ENCODE measurements at places on chromosomes 6 and 20.

DNA sequence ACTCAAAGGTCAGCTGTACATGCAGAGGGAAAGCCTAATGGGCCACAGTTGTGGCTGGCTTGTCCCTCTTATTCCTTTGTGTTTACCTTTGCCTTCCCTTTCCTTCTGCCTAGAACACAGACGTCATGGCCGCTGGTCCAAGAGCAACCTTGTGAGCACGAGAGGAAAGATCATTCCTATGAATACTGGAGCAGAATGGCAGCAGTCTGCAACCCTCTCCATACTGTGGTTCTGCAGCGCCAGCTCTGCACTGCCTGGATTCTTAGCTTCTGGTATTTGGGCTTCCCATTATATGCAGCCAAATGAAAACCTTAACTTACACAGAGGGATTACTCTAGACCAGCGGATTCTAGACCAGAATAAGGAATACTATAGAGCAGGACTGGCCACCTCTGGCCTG, 12.4 kb downstream of the TBC1D7 start:
- no peak for DNase-seq

DNA sequence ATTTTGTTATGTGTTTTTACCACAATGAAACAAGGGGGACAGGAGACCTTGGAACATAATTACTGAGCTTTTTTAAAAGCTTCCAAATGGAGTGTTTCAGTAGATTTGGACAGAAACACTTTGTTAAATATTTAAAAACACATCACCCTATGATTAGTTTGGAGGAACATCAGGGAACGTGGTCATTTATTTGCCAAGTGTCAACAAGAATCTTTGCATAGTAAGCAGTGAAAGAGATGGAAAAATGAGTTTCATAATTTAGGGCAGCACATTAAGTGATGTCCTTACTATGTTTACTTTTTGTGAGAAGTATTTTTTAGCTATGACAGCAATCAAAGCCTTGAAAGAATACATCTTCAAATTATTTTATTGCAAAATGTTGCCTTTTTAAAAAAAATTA, 82.6 kb downstream of the PROKR2 start:
- DNase-seq = no peak

DNA sequence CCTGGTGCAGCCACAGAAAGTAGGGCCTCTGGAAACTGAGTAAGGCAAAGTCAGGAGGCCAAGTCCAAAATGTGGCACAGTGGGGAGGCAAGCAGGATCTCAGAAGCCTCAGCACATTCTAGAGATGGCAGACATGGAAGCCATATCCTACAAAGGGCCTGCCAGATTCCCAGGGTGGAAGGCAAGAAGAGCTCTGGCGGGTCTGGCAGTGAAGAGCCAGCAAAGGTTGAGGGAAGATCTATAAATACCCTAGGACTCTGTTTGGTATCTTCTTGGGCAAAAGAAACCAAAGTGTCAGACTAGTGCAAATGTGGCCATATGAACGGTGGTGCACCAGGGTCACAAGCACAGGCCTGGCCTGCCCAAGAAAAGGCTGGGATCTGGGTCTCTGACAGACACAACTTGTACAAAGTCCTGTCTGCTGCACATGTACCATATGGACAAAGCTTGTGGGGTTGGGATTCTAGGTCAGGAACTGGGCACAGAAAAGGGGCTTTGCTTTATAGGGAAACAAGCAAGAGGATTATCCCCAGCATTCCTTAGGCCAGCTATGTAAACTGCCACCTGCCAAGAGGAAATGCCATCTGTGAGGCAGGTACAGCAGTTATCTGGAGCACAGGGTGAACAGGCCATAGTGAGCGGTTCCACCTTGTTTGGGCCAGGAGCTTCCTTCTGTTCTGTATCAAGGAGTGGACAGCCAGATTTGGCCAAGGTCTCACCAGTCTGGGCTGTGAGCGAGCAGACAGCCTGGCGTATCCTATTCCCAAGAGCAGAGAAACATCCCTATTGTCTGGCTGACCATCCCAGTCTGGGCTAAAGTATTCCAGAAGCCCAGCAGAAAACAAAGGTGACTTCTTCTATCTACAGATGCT, 36.3 kb upstream of the SLC4A11 start:
- DNase-seq = no peak

GRCh38 chr6:116842459-116842858, 13.6 kb upstream of the GPRC6A start:
- DNase-seq = no peak

- DNase-seq = no peak
Measured at GRCh38 chr6:124960757-124961463, 1.3 kb upstream of the RNF217 start.

- no peak for DNase-seq
Measured at GRCh38 chr6:105280033-105280432, 100.2 kb upstream of the POPDC3 start.

DNA sequence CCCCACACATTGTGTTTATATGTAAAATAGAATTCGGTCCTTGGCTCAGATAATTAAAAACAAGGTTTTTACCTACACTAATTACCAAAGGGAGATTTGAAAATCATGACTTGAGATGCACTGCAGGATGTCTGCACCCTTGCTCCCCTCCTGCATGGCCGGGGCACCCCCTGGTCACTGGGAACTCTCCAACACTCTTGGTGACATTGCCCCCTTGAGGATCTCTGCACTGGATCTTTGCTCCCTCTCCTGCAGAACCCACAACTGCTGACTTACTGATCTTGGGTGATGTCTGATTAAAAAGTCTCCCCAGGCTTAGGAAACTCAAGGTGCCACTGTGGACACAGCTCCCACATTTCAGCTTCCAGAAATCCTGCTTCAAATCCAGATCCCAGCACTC, 17.1 kb upstream of the CSNK2A1 start:
- DNase-seq = no peak

- no peak for DNase-seq
Measured at GRCh38 chr6:110482774-110483400, 6.5 kb upstream of the SLC22A16 start.

DNA sequence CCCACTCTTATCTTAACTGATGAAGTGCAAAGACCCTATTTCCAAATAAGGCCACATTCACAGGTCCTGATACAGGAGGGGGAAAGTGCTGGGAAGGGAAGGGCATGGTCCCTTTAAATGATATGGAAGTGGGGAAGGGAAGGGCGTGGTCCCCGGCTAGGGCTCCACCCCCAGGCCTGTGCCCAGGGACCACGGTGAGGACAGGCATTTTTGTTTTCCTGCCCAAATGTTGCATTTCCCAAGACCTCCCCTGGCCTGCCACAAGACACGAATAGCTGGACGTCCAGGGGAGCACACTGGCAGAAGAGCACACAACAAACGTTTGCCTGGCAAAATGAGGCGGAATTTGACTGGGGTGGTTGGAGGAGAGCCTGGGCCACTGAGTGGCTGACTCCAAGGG, 16.1 kb upstream of the HFE start:
- DNase-seq = no peak

DNA sequence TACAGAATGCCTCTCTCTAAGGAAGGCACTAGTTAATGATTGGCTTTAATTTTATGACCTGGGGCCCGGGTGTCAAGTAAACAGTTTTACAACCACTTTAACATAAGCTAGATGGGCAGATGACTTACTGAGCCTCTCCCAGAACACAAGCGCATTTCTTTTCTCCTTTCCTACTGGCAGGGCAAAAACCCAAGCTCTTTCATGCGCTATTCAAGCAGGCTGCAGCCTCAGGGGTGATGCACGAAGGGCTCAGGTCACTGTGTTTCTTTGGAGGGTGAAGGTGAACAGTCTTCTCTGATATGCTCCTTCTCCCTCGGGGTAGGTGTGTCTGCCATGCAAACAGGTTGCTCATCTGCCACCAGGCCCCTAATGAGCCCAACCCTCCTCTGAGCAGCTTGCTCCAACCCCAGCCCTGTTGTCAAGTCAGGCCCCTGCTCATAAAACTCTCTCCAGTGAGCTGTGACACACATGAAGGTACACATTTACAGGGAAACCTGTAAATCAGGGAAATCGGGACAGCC, 73.5 kb upstream of the CDH4 start:
- DNase-seq = no peak

DNA sequence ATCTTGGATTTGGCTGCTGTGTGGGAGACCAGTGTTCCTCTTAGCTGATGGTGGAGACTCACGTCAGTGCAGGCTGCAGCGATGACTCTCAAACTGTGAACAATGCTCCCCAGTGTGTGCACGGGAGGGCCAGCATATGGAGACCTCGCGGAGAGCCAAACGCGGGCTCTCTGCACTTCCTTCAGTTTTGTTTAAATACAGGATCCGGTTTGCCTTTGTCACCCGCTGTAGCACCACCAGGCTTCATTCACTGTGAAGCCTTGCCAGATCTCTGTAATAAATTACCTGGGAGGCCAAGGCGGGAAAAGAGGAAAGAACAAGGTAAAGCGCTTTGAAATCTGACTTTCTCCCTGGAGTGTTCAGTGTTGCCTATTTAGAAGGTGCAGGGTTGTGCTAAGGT, 30.7 kb upstream of the TMEM14A start:
- no peak for DNase-seq

- no peak for DNase-seq
Measured at GRCh38 chr6:340991-341827, 48.9 kb downstream of the DUSP22 start.

DNA sequence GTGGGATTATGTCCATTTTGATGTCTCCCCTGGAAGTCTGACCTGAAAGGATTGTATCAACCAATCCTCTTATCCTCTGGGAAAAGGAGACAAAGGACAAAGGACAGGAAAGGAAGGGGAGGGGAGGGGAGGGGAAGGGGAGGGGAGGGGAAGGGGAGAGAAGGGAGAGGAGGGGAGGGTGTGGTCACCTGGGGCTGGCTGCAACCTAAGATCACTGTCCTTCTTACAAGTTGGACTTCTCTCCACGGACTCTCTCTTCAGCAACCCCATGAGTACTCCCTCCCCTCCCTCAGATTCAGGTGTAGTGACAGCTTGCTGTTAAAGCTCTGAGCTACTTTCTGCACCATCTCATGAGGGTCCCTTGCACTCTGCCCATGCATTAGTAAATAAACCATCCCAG, 58.9 kb upstream of the KLHL31 start:
- DNase-seq = no peak

GRCh38 chr6:14083751-14084150, 33.8 kb upstream of the CD83 start:
- no peak for DNase-seq

DNA sequence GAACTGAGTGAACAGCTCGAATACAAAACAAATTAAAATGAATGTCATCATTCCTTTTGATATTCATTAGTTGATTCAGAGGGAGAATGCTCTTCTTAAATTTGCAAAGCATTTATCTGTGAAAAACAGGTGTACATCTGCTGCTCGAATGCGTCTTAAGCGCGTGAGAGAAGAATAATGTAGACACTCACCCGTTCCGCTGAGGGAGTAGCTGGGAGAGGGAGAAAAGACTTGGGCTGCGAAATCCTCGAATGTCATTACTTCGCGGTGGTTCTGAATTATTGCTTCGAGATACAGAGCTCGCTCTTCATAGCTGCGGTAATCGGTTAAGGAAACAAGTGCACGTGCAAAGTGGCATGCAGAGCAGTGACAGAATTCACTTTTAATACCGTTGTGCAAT, 43.9 kb downstream of the INSM1 start:
- no peak for DNase-seq

DNA sequence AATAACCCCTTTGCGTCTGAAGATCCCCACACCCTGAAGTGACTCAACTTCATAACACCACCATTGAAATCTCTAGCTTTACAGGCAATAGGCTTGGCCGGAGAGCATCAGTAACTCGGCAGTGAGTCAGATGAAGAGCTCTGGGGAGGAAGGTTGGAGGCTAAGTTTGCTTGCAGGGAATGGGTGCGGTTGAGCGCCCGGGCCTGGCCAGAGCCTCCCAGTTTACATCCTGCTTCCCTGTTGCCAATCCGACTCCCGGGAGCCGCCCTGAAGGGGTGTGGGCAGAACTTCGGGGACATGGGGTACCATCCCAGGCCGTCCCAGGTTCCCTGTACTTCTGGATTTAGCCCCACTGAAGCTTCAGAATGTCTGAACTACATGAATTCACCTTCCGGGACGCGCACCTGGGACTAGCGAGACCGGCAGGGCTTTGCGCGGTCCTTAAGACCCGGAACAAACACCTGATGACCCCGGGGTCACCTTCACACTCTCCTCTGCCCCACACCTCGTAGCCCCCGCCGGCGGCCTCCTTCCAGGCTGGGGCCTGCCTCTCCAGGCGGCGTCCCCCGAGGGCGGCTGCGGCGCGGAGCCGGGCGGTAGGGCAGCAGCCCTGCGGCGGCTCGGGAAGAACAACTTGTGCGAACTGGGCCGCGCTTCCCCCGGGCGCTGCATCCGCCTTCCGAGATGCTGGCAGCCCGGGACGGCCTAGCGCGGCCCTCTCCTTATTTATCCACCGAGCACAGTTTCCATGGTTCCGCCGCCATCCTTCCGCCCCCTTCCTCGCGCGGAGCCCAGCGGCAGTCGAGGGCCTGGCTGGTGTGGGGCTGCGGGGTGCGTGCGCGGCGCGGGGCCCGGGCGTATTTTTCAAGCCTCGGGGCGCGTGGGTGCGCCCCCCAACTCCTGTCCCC, 56.6 kb upstream of the RREB1 start:
- DNase-seq = peak; percentile 40

DNA sequence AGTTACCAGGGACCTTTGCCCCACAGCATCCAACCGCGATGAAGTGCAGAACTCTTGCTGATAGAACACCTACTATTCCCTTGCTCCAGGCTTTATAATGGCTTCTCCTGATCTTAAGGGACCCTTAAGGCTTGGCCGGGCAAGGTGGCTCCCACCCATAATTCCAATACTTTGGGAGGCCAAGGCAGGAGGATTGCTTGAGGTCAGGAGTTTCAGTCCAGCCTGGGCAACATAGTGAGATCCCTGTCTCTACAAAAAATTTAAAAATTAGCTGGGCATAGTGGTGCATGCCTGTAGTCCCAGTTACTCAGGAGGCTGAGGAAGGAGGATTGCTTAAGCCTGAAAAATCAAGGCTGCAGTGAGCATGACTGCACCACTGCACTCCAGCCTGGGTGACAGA, 68.8 kb downstream of the GCNT2 start:
- no peak for DNase-seq

DNA sequence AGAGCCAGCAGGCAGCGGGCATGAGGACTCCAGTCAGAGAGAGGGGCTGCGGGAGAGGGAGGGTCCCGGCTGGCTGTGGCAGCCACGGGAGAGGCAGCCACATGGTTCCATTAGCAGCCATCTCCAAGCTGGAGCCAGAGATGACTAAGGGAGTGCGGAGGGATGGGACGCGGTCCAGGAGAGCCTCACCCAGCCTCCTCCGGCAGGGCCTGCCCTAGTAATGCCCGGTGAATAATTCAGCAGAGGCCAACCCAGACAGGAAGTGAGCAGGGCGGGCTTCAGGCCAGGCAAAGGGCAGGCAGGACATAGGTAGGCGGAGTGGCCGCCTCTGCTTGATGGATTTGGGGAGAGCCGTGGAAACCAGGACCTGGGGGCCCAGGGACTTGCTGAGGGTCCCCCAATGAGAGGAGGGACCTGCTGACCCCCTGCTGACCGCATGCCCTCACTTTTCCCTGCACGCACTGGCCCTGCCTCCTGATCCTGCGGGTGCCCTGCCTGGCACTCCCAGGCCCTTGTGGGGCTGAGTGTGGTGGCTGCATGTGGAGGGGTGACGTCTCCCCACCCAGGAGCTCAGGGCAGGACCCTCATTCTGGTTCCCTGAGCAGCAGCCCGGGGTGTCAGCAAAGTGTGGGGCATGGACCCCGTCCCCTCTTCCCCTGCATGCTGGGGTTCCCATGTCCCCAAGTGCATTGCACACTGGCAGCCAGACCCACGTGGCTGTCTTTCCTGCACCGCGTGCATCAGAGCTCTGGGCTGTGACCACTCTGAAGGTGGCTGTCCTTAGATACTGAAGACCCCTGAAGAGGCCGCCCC, 51.8 kb upstream of the SLCO4A1 start:
- no peak for DNase-seq

GRCh38 chr20:45798935-45799642, 7.3 kb downstream of the DNTTIP1 start:
- peak; percentile 63 for DNase-seq
